Naive B cell (primary cell): ENCODE measurements at places on chromosomes 7 and 10.

DNA sequence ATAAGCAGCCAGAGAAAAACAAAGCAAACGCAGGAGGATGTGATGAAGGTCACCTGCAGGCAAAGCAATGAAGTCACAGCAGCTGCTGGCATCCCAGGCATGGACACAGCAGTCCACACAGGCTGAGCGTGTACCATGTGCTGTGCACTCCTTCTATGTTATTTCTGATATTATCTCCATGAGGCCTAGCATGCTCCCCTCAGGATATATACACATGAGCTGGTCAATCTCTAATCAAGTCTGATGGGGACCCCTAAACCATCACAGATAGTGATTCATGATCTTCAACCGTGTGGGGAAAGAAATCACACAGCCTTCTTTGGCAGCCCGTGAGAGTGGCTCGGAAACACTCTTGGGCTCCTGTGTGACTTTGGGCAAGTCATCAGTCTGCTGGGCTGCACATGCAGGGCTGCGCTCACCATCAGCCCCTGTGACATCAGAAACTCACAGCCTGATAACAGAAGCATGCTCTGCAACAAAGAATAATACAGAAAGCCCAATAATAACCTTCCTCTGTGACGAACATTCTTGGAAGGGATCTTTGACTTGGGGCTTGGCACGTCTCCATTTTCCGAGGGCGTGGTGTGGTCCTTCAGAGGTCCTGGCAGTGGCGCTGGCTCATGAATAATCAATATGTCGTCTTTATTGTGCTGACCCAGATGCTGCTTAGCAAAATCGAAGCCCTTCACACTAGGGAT, 83.0 kb upstream of the ATP6V0A4 start:
- H3K27ac ChIP-seq = no peak overlapping the region
- DNase-seq = no peak
- H3K36me3 ChIP-seq = no peaks in the 10 kb centered on the region
- H3K27me3 ChIP-seq = no peaks in the 10 kb centered on the region

DNA sequence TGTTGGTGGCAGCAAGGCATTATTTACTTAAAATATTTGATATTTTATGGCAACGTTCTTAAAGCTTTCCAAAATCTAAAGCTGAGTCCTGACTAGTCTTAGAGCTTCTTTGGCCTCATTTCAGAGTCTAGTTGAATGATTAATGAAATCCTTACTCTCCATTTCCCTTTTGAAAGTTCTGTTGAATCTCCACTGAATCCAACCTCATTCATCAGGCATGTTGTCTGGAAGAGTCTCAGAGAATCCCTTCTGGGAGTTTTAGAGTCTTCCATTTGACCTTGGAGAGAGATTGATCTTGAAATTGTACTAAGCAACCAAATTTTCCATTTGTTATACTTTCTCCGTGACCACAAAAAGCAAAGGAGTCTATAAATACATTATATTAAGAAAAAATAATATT, 198.5 kb upstream of the TMEM196 start:
- H3K4me3 ChIP-seq = no peak overlapping the region
- H3K27ac ChIP-seq = no peak overlapping the region
- H3K4me1 ChIP-seq = no peaks in the 10 kb centered on the region
- DNase-seq = no peak
- H3K27me3 ChIP-seq = no peaks in the 10 kb centered on the region

DNA sequence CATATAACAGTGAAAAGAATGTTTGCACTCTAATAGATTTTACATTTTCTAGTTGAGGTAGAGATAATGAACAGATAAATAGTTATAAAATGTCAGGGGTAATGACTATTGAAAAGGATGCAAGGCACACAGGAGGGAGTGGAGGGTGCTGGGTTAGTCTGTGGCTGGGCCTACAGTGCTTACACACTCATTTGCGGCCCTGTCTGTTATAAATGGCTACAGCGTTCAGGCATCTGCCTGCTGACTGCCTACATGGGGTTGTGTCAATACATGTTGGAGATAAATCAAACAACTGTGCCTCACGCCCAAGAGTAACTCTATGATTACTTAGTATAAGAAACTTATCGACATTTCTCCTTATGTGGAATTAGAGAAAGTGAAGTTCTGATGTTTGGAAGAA, 313.3 kb downstream of the ACTR3B start:
- H3K27me3 ChIP-seq = no peaks in the 10 kb centered on the region
- no peaks in the 10 kb centered on the region for H3K36me3 ChIP-seq
- no peaks in the 10 kb centered on the region for H3K4me1 ChIP-seq
- no peak for DNase-seq
- no peak overlapping the region for H3K27ac ChIP-seq

DNA sequence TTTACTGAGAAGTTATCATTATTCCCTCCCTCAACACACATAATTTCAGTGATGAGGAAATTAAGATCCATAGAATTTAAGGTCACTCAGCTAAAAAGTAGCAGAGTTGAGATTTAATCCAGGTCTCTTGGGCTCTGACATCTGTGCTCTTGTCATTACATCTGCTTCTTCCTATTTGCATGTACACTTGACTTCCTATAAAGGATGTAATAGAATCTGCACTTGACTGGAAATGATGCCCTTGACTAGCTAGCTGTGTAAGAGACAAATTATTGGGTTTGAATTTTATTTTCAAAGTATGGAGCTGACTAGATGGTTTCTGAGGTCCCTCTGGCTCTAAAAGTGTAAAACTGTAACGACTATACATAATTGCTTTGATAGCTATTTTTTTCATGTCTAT, 59.5 kb downstream of the AGK start:
- DNase-seq = no peak
- no peak overlapping the region for H3K4me3 ChIP-seq
- H3K36me3 ChIP-seq = peaks cover 41% of the 10 kb centered on the region
- no peaks in the 10 kb centered on the region for H3K27me3 ChIP-seq
- no peaks in the 10 kb centered on the region for H3K4me1 ChIP-seq

GRCh38 chr10:6473430-6473829, 106.6 kb downstream of the PRKCQ start:
- H3K4me1 ChIP-seq = peaks cover 23% of the 10 kb centered on the region
- peaks cover 3% of the 10 kb centered on the region for H3K36me3 ChIP-seq
- H3K27me3 ChIP-seq = no peaks in the 10 kb centered on the region
- H3K27ac ChIP-seq = no peak overlapping the region
- no peak overlapping the region for H3K4me3 ChIP-seq
- DNase-seq = no peak

DNA sequence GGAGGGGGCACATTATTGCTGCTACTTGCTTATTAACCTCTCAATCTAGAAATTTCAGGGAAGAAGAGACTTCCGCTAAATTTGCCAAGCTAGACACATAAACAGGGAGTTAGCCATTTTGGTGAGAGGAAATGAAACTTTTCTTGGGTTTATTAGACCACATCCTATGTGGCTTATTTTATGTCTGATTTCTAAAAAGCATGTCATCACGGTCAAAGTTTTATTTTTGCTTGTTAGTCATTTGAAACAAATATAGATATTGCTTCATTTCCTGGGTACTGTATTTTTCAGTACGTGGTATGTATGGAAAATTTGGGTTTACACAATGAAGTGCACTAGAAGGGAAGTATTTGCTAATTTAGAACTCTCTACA, 144.1 kb downstream of the TCF7L2 start:
- no peak overlapping the region for H3K27ac ChIP-seq
- H3K27me3 ChIP-seq = no peaks in the 10 kb centered on the region
- peak; percentile 50 for DNase-seq
- H3K4me1 ChIP-seq = peaks cover 23% of the 10 kb centered on the region
- no peak overlapping the region for H3K4me3 ChIP-seq

GRCh38 chr10:13739183-13739582, 152.4 kb downstream of the PRPF18 start:
- no peak for DNase-seq
- H3K27me3 ChIP-seq = peaks cover 18% of the 10 kb centered on the region
- H3K4me3 ChIP-seq = no peak overlapping the region
- H3K36me3 ChIP-seq = no peaks in the 10 kb centered on the region
- peaks cover 7% of the 10 kb centered on the region for H3K4me1 ChIP-seq
- H3K27ac ChIP-seq = no peak overlapping the region

GRCh38 chr10:96873756-96874467, 41.8 kb downstream of the LCOR start:
- H3K27ac ChIP-seq = peak overlapping the region; percentile 14
- DNase-seq = no peak
- H3K27me3 ChIP-seq = no peaks in the 10 kb centered on the region
- H3K36me3 ChIP-seq = peaks cover 7% of the 10 kb centered on the region
- H3K4me1 ChIP-seq = peaks cover 81% of the 10 kb centered on the region

DNA sequence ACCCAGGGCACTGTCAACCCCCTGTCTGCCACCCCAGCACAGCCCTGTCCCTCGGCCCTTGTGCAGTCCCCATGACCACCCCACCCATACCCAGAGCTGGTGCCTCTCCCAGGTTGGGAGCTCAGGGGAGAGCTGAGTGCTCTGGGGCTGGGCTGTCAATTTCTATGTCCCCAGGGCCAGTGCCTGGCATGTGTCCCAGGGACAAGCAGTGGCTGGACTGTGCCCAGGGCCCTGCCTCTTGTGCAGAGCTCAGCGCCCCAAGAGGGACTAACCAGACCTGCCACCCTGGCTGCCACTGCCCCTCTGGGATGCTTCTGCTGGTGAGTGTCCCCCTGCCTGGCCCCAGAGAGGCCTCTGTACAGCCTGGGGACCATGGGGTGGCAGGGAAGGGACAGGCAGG, 29.0 kb upstream of the ZNF862 start:
- no peak overlapping the region for H3K27ac ChIP-seq
- H3K4me3 ChIP-seq = no peak overlapping the region
- no peaks in the 10 kb centered on the region for H3K4me1 ChIP-seq
- DNase-seq = no peak

DNA sequence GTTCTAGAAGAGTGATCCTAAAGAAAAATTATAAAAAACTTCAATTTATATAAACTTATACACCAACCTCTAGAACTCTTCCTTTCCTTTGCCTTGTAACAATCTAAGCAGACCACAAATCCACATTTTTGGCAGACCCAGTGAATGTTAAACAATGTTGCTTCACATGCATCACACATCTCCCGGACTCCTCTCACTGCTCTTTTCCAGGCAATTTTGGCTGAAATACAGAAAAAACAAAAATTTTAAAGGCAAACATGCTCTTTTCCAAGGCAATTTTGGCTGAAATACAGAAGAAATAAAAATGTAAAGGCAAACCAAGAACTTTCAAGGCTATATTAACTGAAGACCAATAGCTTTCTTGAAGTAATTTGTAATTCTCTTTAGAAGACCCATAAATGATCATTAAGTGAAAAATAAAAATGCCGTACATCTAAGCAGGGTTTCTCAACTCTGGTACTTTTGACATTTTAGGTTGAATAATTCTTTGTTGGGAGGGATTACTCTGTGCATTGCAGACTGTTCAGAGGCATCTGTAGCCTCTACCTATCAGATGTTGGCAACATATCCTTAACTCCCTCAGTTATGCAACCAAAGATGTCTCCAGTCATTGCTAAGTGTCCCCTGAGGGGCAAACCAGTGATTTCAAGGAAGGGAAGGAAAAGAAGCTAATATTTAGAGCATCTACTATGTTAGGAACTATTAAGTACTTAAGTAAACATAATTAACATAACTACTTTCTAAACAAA, 64.4 kb downstream of the NRBF2 start:
- peaks cover 7% of the 10 kb centered on the region for H3K4me1 ChIP-seq
- peak overlapping the region; percentile 24 for H3K27ac ChIP-seq
- H3K36me3 ChIP-seq = peaks cover 19% of the 10 kb centered on the region

DNA sequence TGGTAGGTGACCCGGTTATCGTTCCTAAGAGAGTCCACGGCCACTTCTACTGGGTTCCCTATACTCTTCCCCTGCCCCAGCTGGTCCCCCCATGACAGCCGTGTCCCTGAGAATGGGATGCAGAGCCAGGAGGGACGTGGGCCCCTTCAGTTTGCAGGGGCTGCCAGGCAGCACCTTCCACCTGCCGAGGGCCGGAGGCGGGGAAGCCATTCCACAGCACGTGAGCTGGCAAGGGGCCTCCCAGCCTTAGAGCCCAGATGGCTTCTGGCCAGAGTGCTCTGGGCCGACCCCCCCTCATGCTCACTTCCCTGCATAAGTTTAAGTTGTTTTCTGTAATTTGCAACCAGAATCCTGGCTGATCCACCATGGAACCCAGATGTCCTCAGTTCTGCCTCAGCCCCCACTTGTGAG, 39.0 kb downstream of the DIP2C start:
- no peaks in the 10 kb centered on the region for H3K36me3 ChIP-seq
- no peak overlapping the region for H3K27ac ChIP-seq
- no peaks in the 10 kb centered on the region for H3K27me3 ChIP-seq
- no peak overlapping the region for H3K4me3 ChIP-seq
- H3K4me1 ChIP-seq = no peaks in the 10 kb centered on the region
- DNase-seq = no peak

DNA sequence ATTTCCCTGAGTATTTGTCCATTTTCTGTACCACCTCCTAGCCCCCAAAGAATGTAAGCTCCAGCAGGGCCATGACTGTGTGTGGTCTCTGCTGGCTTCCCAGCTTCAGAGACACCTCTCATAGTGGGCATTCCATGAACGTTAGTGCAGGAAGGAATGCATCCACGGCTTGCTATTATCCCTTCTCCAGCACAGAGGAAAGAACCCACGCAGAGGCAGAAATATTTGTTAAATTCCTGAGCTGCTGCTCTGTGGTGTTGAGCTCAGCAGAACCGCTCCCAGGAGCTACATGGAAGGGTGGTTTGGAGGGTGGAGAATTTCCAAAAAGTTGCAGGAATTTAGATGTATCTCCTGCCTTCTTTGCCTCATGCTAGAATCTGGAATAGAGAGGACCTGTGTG, 275.2 kb downstream of the POU6F2 start:
- H3K27ac ChIP-seq = no peak overlapping the region
- no peaks in the 10 kb centered on the region for H3K4me1 ChIP-seq
- no peak overlapping the region for H3K4me3 ChIP-seq
- DNase-seq = no peak
- H3K27me3 ChIP-seq = no peaks in the 10 kb centered on the region

DNA sequence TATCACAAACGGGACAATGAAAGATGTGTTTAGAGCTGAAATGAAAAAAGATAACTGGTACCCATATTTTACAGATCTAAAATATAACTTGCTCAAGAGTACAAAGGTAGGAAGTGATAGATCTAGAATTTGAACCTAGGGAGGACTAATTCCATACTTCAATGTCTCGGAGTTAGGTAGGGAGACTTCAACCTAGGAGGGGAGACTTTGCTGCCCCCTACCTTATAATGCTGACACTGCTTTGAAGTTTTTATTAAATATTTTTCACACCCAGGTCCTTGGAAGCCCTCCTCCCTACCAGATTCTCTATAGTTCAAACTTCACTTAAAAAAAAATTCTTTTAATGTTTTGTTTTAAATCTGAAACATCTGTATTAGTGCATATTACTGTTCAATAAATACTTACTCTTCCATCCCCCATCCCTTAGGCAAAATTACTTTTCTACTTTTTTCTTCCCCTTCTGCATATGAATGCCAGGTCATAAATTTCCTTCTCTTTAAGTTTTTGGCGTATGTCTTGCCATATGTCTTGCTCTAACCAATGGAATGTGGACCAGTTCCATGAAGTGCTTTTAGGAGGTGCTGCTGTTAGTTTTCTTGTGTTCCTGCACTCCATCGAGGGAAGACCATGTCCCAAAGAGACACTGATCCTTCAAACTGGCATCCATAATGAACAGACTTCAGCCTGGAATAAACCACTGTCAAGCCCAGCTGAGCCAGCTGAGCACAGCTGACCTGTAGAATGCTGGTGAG, 57.8 kb downstream of the MICU1 start:
- H3K27me3 ChIP-seq = no peaks in the 10 kb centered on the region
- H3K4me1 ChIP-seq = peaks cover 11% of the 10 kb centered on the region
- peak overlapping the region; percentile 8 for H3K27ac ChIP-seq
- H3K36me3 ChIP-seq = peaks cover 4% of the 10 kb centered on the region
